AG04449 (cell line): ENCODE measurements at places on chromosomes 11 and 22.

DNA sequence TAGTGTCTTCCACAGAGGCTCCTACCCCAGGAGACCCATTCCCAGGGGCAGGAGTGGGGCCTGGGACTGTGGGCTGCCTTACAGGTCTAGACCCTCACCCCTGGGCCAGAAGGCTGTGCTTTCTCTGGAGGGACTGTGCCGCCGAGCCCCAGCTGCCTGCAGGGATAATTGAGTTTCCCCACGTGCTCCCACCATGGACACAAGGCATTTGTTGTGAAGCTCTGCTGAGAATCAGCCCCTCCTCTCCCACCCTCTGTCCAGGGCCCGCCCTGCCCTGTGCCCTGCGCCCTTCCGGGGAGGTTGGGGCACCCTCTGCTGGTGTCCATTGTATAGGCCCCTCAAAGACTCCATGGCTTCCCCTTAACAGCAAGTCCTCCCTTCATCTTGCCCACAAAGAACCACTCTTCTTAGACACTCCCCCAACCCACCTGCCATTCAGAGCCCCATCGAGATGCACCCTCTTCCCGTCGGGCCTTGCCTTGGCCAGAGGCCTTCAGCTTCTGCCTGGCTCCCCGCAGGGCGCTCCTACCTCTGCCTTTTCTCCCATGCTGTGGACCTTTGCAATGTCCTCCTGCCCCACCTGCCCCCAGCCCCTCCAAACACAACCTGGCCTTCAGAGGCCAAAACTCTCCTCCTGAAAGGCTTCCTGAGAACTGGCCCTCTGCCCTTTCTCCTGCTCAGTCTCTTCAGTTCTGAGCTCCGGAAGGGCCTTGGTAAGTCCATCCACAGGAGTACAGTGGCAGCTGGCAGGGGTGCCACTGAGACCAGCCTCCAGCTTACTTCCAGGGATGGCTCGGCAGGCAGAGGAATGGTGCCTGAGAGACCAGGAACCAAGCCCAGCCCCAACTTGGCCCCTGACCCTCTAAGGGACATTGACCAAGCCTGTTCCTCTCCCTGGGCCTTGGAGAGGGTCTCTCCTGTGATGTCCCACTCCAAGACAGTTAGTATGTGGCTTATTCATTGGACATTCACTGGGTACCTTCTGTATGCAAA lies 22.4 kb downstream of the DUSP8 start:
- DNase-seq, result no peak

DNA sequence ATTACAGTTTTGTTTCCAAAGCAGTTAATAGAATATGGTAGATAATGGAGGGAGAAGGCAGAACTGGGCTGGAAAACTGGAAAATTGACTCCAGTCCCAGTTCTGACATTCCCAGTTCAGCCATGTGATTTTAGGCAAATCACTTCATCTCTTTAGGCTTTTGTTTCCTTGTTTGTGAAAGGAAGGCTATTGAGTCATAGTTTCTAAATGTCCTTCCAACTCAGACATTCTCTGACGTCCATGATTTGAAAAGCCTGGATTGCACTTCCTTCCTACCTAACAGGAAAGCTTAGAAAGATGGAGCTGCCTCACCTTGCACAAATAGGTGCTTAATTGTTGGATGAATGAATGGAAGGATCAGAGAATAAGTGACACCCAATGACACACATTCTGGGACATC lies 19.8 kb upstream of the GALNT18 start:
- no peak for DNase-seq

DNA sequence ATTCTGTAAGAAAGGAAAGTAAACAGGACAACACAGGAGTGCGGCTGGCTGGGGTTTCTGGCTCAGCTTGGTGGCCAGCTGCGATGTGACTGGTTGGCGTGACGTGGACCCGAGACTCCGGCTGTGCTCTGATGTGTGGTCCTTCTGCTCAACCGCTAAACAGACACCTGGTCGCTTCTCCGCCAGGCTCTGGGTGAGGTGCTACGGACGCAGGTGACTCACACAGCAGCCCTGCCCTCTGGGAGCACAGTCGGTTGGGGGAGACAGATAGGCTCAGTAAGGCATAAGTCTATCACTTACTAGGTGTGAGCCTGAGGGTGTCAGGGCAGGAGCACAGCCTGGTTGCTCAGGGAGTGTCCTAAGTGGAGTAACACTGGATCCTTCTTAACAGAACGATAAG lies 8.2 kb downstream of the RTL6 start:
- no peak for DNase-seq

GRCh38 chr11:19433367-19433766 lies 192.6 kb upstream of the E2F8 start:
- DNase-seq, result no peak

DNA sequence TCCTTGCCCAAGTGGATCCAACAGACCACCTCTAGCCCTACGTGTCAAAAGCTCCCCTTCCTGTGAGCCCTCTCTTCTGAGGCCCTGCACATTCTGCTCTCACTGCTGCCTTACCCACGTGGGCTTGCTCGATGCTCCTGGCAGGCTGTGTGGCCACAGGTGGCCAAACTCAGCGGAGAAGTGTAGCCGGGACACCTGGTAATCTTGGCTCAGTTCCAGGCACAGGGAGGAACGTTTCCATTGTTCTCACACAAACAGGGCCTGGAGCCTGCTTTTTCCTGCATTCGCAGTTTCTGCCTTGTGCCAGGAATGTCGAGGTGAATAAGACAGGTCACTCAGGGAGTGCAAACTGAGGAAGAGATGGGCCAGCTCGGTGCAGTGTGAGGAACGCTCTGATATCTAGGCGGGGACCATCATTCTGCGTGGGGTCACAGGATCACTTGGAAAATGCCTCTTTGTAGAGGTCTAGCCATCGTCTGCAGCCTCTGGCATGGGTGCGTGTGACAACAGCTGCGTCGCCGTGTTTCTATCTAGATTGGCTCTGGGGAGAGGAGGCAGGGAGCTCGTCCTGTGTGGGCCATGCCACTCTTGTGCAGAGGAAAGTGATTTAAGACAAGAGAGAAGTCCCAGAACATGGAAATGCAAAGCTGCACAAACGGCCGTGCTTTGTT lies 127.6 kb upstream of the PARVA start:
- DNase-seq, result no peak

DNA sequence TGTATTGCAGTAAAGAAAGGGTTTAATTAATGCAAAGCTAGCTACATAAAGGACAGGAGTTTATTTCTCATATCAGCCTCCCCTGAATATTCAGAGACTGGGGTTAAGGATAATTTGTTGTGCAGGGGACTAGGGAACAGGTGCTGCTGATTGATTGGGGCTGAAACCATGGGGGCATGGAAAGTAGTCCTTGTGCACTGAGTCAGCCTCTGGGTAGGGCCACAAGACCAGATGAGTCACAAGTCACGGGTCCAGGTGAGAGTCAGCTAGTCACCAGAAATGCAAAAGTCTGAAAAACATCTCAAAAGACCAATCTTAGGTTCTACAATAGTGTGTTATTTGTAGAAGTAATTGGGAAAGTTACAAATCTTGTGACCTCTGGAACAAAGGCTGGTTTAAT lies 32.9 kb upstream of the SYT13 start:
- no peak for DNase-seq

GRCh38 chr11:112734207-112734606 lies 227.0 kb upstream of the NCAM1 start:
- DNase-seq, result no peak

- DNase-seq, result no peak
These were observed 8.4 kb downstream of the TIGD3 start for GRCh38 chr11:65362966-65363365.
